Stimulated activated CD8-positive, alpha-beta memory T cell treated with anti-CD3 and anti-CD28 coated beads, Interleukin-7, amount 100 ng/mL, for 4 hours (primary cell): ENCODE measurements at places on chromosomes 13 and 19.

GRCh38 chr19:15294561-15294990 is 37.8 kb downstream of the BRD4 start:
- DNase-seq = no peak

DNA sequence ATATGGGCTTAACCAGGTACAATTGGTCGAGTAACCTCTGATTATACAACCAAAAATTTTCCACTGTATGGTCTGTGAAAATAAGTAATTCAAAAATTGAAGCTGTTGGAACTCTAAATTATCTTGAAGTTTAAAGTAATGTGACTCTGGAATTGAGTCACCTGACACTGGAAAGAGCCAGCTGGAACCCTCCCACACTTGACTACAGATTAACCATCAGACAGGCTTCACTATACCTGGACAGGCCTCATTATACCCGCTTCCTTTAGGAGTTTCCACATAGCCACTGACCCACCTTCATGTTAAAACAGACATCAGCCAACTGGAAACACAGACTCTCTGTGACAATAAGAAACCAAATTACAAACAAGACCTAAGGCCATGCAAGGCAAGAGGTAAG is 1.3 kb downstream of the ZNF433 start:
- DNase-seq = no peak

DNA sequence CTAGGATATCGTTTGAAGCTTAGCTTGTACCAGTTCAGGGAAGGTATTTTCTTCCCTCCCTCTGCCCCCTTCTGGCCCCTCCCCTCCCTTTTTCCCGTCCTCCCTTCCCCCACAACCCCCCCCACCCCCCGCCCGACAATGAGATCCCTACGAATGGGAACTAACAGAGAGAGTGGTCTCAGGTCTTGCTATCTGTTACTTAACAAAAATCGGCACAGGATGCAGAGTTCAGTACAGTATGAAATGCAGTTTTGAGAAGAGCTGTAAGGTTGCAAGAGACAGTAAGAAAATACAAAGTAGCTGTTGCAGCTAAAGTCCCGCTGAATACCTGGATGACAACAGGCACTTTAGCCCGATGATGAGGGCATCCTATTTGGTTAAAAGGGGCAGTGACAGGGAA is 3.1 kb upstream of the DACH1 start:
- no peak for DNase-seq

- DNase-seq = no peak
Measured at GRCh38 chr13:111865046-111865445, 201.9 kb upstream of the SOX1 start.

DNA sequence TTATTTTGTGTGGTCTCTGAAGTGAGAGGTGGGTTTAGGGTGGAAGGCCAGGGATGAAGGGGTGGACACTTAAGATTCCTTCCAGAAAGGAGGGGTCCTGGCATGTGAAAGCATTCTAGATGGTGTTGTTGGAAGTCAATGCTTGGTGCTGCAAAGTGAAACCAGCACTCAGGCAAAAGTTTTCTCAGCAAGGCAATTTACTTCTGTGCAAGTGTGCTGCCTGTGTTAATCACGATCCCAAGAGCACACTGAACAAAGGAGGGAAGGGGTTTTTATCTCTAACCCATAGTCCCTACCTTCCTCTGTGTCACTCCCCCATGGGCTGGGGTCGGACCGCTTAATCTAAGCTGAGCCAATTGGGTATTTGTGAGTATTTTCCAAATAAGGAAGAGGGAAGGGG is 1.3 kb downstream of the ZNF134 start:
- no peak for DNase-seq

- DNase-seq = no peak
Measured at GRCh38 chr13:27171244-27171826, at the start of gene USP12. Gene USP12, minus strand, starts transcription at chr13:27171811. Its CDS starts 172 bp downstream, at chr13:27171639.
